ENCODE measurements at places on chromosomes 4 and X. TPM values are rescaled to one million over a fixed set of nuclear protein-coding genes. Genes with fewer than 3 reads are reported as not detected.

DNA sequence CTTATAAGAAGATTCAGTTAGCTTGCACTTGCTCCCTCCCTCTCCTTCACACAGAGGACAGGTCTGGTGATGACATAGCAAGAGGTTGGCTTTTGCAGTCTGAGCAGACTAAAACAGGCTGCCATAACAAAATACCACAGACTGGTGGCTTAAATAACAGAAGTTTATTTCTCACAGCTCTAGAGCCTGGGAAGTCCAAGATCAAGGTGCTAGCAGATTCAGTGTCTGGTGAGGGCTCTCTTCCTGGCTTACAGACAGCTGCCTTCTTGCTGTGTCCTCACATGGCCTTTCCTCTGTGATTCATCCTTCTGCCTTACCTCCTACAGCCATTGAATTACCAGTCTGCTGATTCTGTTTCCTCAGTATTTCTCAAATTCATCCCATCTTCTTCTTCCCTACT is 13.1 kb downstream of the RP2 start:
- H3K4me3 ChIP-seq = no peak overlapping the region
- H3K27me3 ChIP-seq = no peaks in the 10 kb centered on the region
- H3K36me3 ChIP-seq = peaks cover 12% of the 10 kb centered on the region
- H3K4me1 ChIP-seq = peaks cover 6% of the 10 kb centered on the region

GRCh38 chrX:1500701-1501624 is 36.0 kb downstream of the P2RY8 start:
- peaks cover 6% of the 10 kb centered on the region for H3K36me3 ChIP-seq
- H3K4me1 ChIP-seq = peaks cover 53% of the 10 kb centered on the region
- no peak overlapping the region for H3K4me3 ChIP-seq
- H3K27ac ChIP-seq = peak overlapping the region; percentile 62
- no peaks in the 10 kb centered on the region for H3K27me3 ChIP-seq

DNA sequence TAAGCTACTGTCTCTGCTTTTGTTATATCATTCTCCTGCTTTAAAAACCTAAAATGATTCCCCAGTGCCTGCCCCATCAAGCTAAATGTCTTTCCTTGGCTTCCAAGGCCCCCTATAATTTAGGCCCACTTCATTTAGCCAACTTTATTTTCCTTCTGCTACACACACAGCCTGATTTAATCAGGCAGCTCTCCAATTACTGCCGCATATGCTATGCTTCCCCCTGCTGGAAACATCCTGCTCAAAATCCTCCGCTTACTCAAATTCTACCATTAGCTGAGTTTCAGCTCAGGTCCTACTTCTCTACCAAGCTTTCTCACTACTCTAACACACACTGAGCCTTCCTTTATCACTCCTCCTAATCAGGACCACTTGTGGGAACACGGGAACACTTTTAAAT is 17.0 kb downstream of the LAMP2 start:
- H3K27me3 ChIP-seq = no peaks in the 10 kb centered on the region
- no peak for DNase-seq
- no peak overlapping the region for H3K27ac ChIP-seq
- peaks cover 37% of the 10 kb centered on the region for H3K36me3 ChIP-seq
- peaks cover 5% of the 10 kb centered on the region for H3K4me1 ChIP-seq

DNA sequence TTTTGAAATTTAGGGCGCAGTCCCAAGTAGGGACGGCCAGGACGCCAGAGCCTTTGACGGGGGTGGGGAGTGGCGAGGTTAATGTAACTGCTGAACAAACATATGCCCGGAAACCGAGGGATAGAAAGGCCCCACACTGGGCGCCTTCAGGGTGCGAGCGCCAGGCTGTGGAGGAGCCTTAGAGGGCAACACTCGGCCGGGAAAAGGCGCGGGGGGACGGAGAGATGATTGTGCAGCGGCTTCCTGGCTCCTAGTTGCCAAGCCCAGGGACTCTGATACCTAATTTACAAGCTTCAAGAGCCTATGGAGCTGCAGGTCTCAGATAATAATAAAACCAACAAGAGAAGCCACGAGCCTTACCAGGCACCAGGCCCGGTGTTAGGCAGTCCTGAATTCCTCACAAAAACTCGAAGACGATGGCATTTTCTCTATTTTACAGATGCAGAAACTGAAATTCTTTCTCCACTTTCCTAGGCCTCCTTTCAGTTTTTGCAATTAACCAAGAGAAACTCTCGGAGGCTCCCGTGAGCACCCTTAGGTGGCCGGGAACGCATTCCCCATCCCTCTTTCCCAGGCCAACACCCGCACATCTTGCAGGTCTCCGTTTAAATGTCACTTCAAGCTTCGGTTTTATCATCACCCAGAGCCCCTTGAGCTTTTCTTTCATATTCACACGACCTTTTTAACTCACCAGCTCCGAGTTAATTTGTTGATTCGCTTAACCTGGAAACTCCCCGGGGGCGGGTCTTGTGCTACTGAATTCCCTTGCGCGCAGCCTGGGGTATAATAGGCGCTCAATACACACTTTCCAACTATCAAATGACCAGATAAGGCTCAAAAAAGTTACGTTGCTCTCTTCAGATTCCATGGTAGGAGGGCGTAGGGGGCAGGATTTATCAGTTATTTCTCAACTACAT is 6.4 kb upstream of the GSX2 start:
- no peak overlapping the region for H3K27ac ChIP-seq
- H3K27me3 ChIP-seq = peaks cover 75% of the 10 kb centered on the region
- peaks cover 17% of the 10 kb centered on the region for H3K4me1 ChIP-seq
- DNase-seq = no peak

DNA sequence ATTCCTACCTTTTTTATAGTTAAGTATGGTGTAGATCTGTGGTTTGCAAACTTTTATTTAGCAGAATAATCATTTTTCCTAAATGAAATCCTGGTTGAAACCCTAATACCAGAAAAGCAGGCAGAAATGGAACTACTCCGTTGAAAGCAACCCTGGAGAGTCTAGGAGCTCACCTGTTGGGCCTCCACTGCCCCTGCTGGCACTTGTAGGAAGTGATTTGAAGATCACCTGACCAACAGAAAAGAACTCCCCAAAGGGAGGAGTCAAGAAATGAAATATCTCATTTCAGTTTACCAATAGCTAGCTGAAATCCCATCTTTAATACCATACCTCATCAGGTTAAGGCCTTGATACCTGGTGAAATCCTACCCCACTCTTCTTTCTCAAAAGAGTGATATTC is 277.1 kb downstream of the KLHL13 start:
- no peaks in the 10 kb centered on the region for H3K27me3 ChIP-seq
- no peak overlapping the region for H3K4me3 ChIP-seq
- H3K36me3 ChIP-seq = no peaks in the 10 kb centered on the region

The CXCL9 gene
- polyA plus RNA-seq = 0.55 TPM

DNA sequence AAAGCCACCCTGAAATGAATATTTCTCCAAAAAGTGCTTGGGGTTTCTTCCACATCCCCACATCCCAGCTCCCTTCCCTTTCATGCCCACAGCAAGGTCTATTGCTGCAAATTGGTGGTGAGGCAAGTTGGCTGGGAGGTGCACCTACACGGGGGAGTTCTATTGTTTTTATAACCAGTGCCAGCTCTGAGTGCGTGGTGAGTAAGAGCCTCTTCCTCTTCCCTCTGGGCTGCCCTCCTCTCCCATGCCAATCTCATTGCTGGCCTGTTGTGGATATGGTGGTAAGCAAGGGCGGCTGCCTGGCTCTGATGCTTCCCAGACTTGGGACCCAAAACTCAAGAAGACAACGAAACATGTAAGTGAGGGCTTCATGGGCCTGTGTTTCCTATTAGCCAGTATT is 204.3 kb downstream of the SHROOM3 start:
- H3K27me3 ChIP-seq = peaks cover 2% of the 10 kb centered on the region
- no peak overlapping the region for H3K27ac ChIP-seq
- no peak overlapping the region for H3K4me3 ChIP-seq
- H3K36me3 ChIP-seq = no peaks in the 10 kb centered on the region
- no peaks in the 10 kb centered on the region for H3K4me1 ChIP-seq
- DNase-seq = no peak

- no peaks in the 10 kb centered on the region for H3K36me3 ChIP-seq
- H3K27me3 ChIP-seq = no peaks in the 10 kb centered on the region
- DNase-seq = no peak
Measured at GRCh38 chr4:107130157-107130556, 94.0 kb upstream of the DKK2 start.

The PLAC1 gene
- not detected for polyA plus RNA-seq

The RLIM gene
- polyA plus RNA-seq = 8.4 TPM

- H3K4me1 ChIP-seq = no peaks in the 10 kb centered on the region
- H3K36me3 ChIP-seq = no peaks in the 10 kb centered on the region
- DNase-seq = no peak
- no peak overlapping the region for H3K27ac ChIP-seq
- H3K4me3 ChIP-seq = no peak overlapping the region
- no peaks in the 10 kb centered on the region for H3K27me3 ChIP-seq
Measured at GRCh38 chr4:139247241-139247640, 32.8 kb downstream of the MGARP start.

DNA sequence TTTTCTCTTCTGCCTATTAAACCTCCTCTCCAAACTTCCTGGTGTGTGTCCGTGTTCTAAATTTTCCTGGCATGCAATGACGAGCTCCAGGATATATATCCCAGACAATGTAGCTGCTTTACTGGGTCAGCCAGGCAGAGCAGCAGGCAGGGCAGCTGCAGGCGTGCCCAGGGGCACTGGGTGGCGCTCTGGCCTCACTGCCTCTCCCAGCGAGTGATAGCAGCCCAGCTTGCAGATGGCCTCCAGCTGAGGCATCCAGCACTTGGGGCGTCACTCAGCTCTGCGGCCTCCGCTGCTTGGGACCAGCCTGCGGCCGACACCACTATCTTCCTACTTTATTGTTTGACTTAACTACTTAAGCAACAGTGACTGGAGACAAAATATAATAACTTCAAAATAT is 23.0 kb upstream of the UBA6 start:
- no peak for DNase-seq
- H3K4me3 ChIP-seq = no peak overlapping the region
- no peak overlapping the region for H3K27ac ChIP-seq

The PYURF gene
- polyA plus RNA-seq = 18.8 TPM

The PWWP3B gene
- polyA plus RNA-seq = not detected

GRCh38 chrX:69028761-69029120 is 136.5 kb downstream of the PJA1 start:
- no peaks in the 10 kb centered on the region for H3K36me3 ChIP-seq
- no peak for DNase-seq
- no peak overlapping the region for H3K4me3 ChIP-seq
- no peak overlapping the region for H3K27ac ChIP-seq

- H3K27ac ChIP-seq = no peak overlapping the region
- H3K4me3 ChIP-seq = no peak overlapping the region
- H3K27me3 ChIP-seq = no peaks in the 10 kb centered on the region
- DNase-seq = no peak
- H3K4me1 ChIP-seq = no peaks in the 10 kb centered on the region
- no peaks in the 10 kb centered on the region for H3K36me3 ChIP-seq
Measured at GRCh38 chr4:13903061-13903460, 275.5 kb upstream of the BOD1L1 start.

The AFM gene
- polyA plus RNA-seq = not detected

- H3K4me3 ChIP-seq = no peak overlapping the region
- H3K4me1 ChIP-seq = peaks cover 27% of the 10 kb centered on the region
- no peaks in the 10 kb centered on the region for H3K36me3 ChIP-seq
Measured at GRCh38 chr4:105305019-105305836, 158.6 kb downstream of the TET2 start.

The C4orf51 gene
- not detected for polyA plus RNA-seq

GRCh38 chr4:163815776-163816175 is 321.3 kb downstream of the TMA16 start:
- H3K27me3 ChIP-seq = no peaks in the 10 kb centered on the region
- no peak for DNase-seq
- no peaks in the 10 kb centered on the region for H3K36me3 ChIP-seq
- H3K4me3 ChIP-seq = no peak overlapping the region
- H3K27ac ChIP-seq = no peak overlapping the region
- no peaks in the 10 kb centered on the region for H3K4me1 ChIP-seq

- H3K36me3 ChIP-seq = no peaks in the 10 kb centered on the region
- DNase-seq = no peak
Measured at GRCh38 chrX:41026702-41027078, 58.6 kb upstream of the USP9X start.

The SLC4A4 gene
- not detected for polyA plus RNA-seq

DNA sequence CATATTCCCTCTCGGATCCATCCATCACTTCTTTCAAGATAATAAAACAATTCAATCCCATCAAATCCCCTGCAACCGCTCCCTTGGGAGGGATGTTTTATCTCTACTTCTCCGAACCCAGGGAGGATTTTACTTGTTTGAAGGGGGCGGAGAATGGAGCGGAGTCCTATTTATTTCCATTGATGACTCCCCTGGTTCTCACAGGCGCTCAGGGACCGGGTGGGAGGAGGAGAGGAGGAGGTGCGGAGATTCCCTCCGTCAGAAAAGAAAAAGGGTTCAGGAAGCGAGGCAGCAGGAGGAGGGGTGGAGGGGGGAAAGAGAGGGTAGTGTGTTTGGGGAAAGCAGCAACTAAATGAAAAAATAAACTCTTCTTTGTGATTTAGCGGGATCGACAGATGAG is 2.1 kb downstream of the NDNF start:
- H3K27ac ChIP-seq = no peak overlapping the region
- H3K4me1 ChIP-seq = peaks cover 31% of the 10 kb centered on the region
- no peak overlapping the region for H3K4me3 ChIP-seq
- no peaks in the 10 kb centered on the region for H3K36me3 ChIP-seq
- peaks cover 77% of the 10 kb centered on the region for H3K27me3 ChIP-seq
- no peak for DNase-seq

DNA sequence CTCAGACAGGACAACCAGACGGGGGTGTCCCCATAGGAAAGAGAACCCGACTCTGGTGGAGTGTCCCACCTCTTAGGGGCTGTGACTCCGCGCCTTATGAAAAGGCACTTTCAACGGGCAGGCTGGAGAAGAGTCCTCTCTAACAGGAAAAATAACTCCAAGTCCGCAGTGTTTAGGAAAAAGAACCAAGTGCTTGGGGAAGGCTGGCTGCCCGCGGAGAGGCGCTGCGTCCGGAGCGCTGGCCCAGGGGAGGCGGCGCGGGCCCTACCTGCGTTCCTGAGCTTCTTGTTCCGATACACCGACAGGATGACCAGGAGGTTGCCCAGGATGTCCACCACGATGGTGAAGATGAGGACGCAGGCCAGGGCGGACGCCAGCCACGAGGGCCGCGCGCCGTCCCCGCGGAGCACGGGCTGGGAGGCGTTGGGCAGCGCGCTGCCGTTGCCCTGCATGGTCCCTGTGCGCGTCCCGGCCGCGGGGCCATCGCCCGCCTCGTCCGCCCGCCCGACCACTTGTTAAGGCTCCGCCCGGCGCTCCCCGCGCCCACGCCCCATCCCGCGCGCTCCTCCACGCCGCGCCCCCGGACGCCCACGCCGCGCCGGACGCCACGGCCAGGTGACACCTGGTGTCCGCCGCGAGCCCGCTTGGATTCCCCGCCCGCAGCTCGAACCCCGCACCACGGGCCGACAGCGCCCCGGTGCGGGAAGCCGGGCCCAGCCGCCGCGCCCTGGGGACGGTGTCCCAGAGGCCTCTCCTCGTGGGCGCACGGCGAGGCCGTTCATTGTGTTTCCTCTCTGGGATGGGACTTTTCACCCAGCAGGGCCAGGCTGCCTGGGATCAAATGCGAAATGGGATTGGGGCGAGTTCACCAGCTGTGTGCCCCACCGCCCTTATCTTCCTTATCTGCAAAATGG is at the start of gene MTNR1A:
Gene MTNR1A (minus strand): TSS at position 654 of the 914 bp plus-strand sequence. CDS start 202 bp downstream, at position 452.
- no peaks in the 10 kb centered on the region for H3K36me3 ChIP-seq
- H3K4me3 ChIP-seq = no peak within 1 kb of the TSS
- peaks cover 16% of the 10 kb centered on the region for H3K27me3 ChIP-seq
- no peak for DNase-seq
- no peak within 1 kb of the TSS for H3K27ac ChIP-seq

Data from CD14-positive monocyte (primary cell).